ENCODE measurements at places on chromosomes 7 and 10.

DNA sequence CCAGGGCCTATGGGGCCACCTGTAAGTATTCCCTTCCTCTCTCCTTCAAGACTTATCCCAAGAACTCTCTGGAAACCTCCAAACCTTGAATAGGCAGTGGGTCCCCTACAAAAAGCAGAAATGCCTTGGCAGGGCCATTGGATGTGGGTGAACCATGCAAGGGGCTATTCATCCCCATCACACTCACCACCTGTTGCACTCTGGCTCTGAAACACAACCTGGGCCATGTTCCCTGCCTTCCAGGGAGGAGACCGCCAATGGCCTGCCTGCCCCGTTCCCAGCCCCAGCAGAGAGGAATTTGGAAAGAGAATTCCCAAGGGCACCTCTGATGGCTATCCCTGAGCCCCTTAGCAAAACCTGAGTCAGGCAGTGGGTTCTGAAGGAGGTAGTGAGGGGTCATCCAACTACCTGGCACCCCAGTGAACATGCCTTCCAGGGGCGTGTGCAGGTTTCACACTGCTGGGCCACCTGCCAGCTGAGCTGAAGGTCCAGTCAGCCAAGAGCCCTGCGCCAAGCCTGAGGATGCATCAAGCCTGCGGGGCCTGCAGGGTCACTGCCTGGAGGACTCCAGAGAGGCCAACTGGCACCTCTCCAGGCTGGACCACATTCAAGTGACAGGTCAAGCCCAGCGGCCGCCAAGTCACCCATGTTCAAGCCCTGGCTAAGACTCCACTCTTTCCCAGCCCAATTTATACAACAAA is 101.3 kb downstream of the COL13A1 start:
- no peak for DNase-seq

DNA sequence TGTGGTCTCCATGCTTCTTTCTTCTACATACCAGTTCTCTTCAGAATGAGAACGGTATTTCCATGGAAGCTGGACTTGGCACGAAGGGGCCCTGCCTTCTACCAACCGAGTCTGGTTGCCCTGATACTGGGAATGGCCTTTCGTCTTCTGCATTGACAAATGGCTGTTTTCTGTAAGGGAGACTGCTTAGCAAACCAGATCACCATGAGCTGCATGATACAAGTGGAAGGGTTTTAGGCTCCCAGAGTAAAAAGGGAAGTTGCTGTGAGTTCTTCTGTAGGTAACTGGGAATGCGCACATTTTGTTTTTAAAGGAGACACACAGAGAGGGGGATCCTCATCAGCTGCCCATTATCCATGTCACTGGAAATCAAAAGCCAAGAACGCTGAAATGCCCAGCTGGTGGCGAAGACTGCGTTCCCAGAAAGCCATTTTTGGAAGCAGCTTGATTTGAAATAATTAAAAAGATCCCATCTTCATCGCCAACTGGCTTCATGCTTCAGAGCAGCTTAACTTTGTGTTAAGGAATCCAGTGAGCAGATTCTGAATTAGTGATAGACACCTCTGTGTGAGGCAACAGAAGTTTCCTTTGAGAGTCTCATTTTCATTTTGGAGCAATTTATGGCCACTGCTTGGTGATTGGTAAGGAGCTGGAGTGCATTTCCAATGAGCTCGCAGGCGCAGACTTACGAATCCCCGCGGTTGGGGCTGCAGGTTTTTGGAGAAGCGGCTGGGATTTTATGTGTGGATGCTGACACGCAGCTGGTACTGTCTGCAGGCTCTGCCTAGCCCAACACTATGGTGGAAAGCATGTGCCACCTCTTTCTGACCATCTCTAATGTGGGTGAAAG is 672.7 kb upstream of the FOXK1 start:
- no peak for DNase-seq

- DNase-seq: no peak
These were observed 133.3 kb downstream of the MPP7 start for GRCh38 chr10:28169525-28169924.

GRCh38 chr7:55240418-55241142 is 124.6 kb upstream of the LANCL2 start:
- DNase-seq: no peak

DNA sequence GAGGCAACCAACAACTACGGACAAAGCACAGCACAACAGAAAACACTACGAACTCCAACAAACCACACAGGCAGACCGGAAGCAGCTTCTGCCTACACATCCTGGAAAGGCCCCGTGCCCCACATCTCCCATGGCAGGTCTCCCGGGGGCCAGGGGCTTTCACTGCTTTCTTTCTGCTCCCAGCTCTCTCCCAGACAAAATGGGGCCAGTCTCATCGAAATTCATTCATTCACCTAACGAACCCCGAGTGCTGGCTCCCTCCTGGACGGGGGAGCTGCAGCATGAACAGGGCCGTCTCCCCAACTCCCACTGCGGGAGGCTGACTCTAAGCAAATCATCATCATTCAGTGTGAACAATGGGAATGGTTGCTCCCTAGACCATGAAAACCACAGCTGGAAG is 47.6 kb upstream of the NANOS1 start:
- DNase-seq: no peak

DNA sequence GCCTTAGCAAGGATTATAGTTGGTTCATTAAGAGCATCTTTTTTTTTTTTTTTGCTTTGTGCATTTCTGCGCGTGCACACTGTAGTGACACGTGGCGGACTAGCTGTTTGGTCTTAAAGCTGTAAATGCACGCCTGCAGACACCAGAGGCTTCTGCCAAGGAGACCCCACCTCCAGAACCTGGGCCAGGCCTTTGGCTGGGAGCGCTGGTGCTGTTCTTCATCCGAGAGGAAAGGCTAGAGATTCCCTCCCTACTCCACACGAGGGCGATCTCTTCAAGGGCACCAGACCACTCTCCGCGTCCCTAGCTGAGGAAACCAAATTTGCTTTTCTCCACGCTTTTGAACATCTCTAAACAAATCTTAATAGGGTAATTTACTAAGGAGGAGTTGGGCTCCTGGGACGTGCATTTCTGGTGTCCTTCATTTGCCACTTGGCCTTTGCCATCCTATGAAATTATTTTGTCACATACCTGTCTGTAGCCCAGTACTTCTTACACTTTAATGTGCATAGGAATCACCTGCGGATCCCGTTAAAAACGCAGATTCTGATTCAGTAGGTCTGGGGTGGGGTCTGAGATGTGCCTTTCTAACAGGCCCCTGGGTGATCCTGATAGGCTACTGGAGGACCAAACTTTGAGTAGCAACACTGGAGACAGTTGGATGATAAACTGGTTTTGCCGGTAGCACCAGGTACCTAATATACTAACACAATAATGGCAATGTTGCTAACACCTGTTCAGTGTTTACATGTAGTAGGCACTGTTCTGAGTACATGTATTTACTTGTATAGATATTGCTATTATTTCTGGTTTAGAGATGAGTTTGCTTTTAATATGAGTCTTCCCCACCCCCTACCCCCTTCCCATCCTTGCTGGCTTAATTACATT is 1.3 kb upstream of the SLC26A5 start:
- DNase-seq: no peak

DNA sequence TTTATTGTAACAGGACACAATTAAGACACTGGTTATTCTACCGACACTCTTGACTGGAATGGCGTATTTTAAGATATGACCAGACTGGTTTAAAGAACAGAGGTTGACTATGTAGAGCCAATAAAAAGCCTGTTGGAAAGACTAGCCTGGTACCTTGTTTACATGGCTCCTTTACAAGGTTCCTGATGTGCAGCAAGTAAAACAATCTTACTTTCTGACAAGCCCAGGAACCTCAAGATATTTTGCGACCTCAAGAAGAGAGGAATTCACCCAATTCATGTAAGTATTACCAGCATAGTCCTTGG is 14.1 kb downstream of the LARP4B start:
- DNase-seq: no peak

GRCh38 chr10:17785276-17785930 is 23.7 kb upstream of the MRC1 start:
- DNase-seq: no peak

DNA sequence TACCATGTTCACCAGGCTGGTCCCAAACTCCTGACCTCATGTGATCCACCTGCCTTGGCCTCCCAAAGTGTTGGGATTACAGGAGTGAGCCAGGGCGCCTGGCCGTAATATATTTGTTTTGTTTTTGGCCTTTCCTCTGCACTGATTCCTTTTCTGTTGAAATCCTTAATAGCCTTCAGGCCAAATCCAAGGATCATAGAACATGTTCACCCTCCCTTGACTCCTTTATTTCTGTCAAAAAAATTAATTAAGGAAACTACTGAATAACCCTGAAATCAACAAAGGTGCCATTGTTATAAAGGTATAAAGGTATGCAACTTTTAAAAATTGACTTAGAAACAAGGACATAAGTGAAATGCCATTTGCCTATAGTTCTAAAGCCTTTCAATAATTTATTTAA is 15.5 kb upstream of the RALA start:
- no peak for DNase-seq

GRCh38 chr7:30206942-30207341 is 72.2 kb downstream of the MTURN start:
- DNase-seq: no peak

GRCh38 chr10:81866753-81867152 is 8.2 kb upstream of the NRG3 start:
- DNase-seq: no peak

DNA sequence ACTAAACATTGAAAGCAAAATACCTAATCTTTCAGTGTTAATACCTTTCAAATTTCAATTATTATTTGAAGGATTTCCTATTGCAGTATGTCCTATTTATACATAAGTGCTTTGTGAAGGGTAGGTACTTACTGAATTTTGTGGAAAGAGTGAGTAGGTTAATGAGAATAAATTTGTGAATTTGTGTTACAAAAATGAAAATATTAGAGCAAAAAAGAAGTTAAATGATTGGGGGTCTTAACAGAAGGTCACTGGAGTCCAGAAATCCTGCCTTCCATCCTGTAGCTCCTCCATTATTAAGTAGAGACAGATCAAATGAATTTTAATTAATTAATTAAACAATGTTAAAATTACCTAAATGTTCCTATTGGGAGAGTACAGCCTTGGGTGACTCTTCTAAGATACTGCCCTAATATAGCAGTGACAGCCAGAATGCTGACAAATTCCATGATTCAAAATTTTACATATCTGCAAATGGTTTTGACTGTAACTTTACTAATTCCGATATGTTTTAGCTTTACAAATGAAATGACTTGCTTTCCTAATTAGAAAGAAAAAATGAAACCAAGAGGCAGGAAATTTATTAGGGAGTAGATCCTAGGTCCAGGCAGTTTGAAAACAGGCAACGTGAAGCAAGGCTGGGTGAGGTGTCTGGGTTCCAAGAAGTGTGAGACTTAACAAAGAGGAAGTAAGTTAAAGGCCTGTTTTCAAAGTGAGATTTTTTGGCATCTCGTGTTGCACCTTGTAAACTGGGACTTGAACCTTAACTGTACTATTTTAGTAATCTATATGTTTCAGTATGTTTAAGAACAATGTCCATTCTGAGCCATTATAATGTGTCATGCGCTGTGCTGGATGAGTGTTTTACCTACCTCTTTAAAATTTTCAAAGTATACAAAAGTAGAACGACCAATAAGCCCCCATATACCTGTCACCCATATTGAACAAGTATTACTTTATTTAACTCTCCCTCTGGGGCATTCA is 1.5 kb downstream of the PIK3CG start:
- DNase-seq: no peak

DNA sequence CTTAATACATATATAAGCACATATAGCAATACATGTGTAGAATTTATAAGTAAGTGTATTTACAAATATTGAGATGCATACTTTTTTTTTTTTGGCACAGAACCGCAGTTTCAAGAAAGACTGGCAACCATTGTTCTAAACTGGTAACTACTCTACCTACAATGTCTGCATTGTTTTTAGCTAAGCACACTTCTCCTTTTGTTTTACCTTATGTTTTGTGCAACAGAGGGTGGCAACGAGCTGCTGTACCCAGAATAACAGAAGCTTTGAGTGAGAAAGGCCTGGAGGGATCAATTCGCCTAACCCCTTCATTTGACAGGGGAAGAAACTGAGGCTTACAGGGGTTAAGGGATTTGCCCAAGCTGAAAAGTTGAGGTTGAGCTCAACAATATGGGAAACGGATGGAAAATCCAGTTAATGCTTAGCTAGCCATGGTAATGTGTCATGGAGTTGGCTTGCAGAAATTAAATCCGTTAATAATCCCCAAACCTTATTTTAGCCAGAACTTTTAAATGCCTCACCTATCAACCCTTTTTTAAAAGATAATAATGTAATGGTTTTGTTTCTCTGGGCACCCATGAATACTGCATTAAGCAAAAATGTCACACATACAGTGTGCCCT is 25.5 kb downstream of the FZD1 start:
- no peak for DNase-seq

- DNase-seq: no peak
These were observed 49.6 kb upstream of the GPR158 start for GRCh38 chr10:25125201-25125611.

GRCh38 chr7:157529768-157530560 is 193.2 kb downstream of the DNAJB6 start:
- DNase-seq: no peak

DNA sequence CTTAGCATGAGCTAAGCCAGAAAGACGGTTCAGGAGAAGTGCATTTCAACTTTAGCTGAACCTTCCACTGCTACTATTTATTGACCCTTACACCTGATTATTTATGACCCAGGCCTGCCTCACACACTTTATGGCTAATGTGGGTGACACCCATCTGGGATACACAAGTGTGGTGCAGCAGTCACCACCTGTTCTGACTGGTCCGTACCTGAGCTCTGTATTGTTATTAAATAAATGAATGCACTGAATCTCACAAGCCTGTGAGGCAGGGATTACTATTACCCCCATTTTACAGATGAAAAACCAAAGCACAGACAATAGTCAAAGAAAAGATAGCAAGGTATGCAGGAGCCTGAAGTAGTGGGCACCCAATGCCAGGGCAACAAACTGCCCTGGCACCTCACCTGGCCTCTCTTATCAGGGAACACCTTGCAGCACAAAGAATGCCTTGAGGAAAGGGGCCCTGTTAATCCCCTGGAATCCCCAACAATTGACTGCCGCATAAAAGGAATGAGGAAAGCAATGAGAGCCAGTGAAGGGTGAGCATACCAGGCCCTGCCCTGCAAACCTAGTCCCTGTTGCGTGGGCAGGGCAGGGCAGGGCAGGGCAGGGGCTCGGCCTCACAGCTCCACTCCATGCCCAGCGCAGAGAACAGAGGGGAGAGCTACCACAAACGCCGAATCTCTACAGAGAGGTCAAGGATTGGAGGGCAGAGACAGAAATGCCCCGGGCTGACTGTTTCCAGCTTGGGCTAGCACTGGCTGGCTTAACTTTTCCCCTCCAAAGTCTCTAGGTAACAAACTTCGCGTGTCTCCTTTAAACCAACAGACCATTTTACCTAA is 1.3 kb downstream of the ANXA11 start:
- no peak for DNase-seq

DNA sequence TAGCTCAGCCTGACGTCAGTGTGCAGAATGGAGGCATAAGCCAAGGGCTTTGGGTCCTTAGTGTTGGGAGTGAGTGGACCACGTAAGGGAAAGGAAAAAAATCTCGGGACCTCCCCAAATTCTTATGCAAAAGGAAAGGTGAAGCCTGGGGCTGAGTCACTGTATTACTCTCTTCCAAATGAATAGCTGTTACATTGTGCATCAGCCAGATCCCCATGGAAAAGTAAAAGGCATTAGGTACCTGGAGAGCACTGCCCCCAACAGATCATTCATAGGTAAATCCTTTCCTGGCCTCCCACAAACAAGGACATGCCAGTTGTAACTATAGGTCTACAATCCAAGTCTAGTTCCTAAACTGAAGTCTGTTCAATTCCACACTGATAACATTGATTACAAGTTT is 170.5 kb downstream of the C1GALT1 start:
- DNase-seq: no peak

- no peak for DNase-seq
These were observed 22.8 kb upstream of the DLX6 start for GRCh38 chr7:96982586-96982985.

GRCh38 chr10:93261961-93262610 is 188.4 kb downstream of the CYP26A1 start:
- no peak for DNase-seq
